Esophagus squamous epithelium (tissue), 5 donors: ENCODE measurements at places on chromosomes 4 and X.

DNA sequence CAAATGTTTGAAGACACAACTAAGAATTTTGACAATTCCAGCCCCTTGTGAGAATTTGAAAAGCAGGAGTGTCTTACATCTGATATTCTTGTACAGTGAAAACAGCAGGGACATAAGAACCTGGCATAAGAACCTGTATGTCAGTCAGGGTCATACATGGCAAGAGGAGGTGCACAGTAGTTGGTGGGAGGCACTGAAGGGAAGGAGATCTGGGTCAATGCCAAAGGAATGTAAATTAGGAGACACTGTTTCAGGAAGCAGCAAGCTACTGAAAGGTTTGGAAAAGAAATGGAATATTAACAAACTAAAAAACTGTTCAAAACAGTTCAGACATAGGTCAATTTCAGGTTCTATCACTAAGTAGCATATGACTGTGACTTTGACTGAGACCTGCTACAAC is 25.0 kb upstream of the SPP1 start:
- DNase-seq, result no peak

- no peak for DNase-seq
These were observed 870.0 kb upstream of the INTU start for GRCh38 chr4:126762663-126763247.

DNA sequence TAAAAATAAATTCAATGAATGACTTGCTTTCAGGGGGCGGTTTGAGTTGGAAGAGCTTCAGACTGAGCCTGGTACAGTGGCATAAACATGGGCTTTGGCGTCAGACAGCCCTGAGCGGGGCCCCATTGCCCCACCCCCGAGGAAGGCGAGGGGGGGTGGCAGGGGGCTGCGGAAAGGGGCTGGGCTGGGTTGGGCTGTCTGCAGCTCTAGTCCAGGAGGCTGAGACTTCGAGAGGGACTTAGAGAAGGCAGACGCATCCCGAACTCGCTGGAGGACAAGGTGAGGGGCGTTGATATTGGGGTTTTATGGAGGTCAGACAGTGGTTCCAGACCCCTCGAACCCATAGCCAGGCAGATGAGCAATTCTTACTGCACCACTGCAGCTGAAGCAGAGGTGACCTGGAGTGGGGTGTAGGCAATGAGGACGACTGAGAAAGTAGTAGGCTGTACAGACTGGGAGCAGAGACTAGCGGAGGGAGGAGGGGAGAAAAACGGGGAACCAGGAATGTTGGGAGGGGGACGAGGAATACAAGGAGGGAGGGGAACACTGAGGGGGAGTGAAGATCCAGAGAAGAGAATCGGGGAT is at the start of gene MAGED2:
MAGED2 (plus strand) TSS at position 222 of the 585 bp plus-strand sequence. CDS start 1,587 bp downstream, outside the sequence.
- DNase-seq, result no peak

GRCh38 chr4:20408611-20409010 is 156.9 kb downstream of the SLIT2 start:
- no peak for DNase-seq

DNA sequence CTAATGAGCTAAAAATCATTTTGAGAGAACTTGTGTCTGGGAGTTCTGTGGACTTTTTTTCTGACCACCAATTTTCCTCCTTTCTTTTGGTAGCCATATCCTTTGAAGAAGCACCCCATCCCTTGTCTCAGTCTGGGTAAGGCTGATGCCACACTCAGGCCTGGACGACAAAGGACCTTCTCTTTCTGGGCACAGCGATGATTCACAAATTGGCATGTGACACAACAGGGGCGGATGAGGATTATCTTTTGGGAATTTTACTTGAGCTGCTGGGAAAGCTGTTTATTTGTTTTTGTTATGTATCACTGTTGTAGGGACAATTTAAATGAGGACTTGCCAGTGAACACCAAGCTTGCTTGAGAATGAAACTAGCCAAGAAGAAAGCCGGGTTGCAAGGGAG is 233.4 kb upstream of the HAND2 start:
- DNase-seq, result no peak

DNA sequence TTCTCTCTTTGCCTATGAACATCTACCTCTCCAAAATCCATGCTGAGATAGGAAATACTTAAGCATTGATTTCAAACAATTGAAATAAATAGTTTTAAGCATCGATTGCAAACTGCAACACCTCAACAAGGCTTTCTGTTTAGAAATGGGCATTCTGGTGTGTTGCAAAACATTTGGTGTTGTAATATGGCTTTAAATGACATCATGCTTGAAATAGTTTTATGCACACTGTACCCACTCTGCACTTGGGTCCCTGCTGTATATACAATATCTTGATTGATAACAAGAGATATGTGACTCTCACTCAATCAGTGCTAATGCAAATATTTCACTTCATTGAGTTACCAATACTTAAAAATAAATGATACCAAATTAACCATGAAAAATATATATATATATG is 964.9 kb upstream of the GRIA3 start:
- no peak for DNase-seq

GRCh38 chr4:53321151-53321983 is 44.5 kb downstream of the SCFD2 start:
- DNase-seq, result no peak

DNA sequence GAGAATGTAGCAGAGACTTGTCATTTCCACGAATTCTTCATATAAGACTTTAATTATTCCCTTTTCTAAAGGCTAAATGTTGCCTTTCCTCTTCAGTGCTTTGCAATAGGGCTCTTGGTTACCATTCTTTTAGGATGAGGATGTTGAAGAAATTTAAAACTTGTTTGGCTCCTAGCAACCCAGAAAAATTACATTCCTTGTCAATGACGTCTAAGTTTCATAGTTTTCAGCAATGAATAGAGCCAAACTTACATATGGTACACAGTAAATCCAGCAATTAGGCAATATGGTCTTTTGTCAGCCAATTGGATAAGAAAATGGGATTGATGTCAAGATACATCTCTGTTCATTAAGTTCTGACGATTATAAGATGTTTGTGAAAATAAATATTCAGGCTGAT is 1639.6 kb upstream of the PCDH10 start:
- no peak for DNase-seq

DNA sequence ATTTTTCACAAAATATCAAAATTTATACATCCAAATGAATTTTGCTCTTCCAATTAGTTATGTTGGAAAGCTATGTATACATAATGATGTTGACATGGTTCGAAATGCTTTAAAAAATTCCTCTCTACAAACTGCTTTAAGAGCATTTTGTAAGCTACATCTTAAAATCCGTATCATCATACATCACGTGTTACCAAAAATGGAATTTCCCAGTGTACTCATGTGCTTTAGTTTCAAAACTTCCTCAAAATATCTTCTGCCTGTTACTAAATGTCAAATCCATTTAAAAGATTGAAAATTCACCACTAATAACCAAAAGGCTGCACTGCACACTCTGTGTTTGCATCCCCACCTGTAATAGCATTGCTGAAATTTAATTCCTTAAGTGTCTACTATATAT is 87.9 kb downstream of the WDFY3 start:
- no peak for DNase-seq

DNA sequence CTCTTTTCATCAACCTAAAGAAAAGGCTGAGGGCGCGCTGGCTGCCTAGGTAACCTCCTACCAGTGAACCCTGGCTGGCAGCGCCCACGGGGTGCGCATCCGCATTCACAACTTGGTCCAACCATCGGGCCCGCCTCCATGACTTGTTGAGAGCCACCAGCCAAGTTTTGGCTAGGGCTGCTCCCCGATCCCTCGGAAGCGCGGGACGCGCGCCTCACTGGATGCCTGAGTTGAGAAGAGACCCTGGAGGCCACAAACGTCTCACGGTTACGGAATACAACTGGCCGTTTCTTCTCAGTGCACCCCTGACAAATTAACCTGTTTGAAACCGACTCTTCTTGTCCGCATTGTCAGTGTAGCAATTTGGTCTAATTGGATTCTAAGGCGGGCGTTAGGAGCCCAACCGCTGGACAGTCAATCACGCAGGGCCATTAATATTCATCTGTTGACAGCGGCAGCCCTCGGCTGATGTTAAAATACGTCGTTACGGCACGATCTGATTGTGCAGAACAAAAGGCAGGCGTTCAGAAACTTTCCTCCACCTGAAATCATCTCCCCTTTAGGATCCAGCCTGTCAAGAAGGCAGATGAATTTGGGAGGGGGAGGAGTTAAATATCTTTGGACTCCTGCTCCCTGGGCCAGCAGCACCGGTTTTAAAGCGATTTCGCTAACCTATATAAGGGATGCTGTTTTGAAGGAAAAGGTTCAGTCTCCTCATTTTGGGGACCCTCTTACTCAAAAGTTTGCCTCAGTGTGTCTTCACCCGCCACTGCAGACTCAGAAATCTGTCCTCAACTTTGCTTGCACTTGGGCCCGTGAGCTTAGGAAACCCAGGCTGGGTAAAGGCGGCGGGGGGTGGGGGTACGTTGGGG is 1.2 kb downstream of the GPC3 start:
- DNase-seq, result no peak

- no peak for DNase-seq
These were observed 81.0 kb upstream of the ZDHHC15 start for GRCh38 chrX:75603833-75604232.

DNA sequence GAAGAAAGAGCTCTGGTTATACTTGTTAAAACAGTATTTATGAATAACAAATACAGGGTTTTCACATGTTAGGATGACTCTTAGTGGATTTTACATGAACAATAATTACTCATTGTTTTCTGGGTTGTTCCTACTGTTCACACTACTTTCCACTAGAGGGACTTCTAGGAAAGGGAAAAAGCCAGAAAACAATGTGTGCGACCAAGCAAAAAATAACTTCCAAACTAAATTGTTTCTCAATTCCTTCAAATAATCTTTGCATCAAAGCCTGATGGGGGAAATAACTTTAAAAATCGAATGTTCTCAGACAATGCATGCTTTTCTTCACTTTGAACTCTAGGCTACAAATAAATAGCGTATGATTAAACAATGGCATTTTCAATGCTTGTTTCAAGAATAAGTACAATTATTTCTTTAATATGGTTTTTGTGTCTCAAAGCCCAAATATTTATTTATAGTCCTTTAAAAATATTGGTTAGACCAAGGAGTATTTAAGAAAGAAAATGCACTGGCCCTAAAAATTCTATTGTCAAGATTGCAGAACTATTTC is 72.1 kb upstream of the ETNPPL start:
- DNase-seq, result no peak

DNA sequence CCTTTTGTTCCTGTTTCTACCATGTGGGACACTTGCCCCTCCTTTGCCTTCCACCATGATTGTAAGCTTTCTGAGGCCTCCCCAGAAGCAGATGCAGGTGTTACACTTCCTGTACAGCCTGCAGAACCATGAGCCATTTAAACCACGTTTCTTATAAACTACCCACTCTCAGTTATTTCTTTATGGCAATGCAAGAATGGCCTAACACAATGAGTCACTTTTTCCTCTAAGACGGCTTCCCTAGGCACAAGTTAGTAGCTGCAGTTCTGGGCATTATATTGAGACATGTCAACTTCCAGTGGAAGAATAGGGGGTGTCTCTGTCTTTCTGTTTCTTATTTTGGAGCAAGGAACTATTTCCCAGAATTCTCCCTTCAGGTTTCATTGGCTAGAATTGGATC is 32.9 kb upstream of the DIPK2B start:
- no peak for DNase-seq

DNA sequence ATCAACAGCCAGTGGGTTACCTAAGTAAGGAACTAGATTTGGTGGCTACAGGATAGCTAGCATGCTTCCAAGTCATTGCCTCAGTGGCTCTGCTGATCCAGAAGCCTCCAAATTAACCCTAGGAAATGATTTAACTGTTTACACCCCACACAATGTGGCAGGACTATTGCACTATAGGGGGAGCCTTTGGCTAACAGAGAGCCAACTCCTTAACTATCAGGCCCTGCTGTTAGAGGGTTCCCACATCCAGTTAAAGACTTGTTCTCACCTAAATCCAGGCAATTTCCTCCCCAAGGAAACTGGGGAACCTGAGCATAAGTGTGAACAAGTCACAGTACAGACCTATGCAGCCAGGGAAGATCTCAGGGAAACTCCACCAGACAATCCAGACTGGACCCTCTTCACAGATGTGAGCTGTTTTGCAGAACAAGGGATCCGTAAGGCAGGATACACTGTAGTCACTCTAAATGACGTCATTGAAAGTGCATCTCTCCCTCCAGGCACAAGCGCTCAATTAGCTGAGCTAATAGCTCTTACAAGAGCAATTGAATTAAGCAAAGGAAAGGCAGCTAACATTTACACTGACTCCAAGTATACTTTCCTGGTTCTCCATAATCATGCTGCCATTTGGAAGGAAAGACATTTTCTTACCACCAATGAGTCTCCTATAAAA is 185.3 kb upstream of the SPOCK3 start:
- DNase-seq, result no peak

GRCh38 chr4:118839221-118839927 is 3.4 kb upstream of the SEC24D start:
- DNase-seq, result no peak

DNA sequence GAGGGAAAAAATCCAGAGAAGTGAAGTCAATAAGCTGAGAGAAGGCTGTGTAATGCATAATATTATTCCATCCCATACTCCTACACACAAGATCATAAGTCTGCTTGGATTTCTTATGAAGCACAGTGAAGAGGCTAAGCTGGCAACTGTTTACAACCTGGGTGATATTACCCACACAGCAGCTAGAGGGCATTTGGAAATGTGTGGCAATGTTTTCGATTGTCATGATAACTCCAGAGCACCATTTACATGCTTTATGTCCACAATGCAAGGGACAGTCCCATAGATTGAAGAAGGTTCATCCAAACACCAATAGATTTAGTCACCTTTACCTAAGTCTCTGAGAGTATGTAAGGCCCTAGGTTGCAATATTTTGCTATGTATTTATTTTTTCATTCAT is 412.2 kb downstream of the PPP3CA start:
- no peak for DNase-seq

- DNase-seq, result no peak
These were observed 2361.9 kb downstream of the ARAP2 start for GRCh38 chr4:33882246-33882990.

- DNase-seq, result no peak
These were observed 191.6 kb upstream of the ANKRD50 start for GRCh38 chr4:124903995-124904722.

DNA sequence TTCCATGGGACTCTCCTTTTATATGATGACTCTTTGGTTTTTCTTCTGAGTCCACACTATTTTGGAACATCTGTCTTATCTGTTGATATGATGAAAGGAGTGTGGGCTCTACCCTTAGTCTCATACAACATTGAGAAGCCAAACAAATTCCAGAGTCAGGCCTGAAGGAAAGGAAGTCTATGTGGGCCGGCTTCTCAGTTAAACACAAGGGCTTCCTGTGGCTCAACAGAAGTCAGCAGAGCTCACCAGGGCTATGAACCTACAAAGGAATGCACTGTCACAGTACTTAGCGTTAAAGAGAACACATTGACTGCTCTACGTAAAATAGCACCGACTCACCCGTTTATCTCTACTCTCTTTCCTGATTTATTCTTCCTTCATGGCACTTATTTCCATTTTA is 641.0 kb upstream of the FRG1 start:
- DNase-seq, result no peak

DNA sequence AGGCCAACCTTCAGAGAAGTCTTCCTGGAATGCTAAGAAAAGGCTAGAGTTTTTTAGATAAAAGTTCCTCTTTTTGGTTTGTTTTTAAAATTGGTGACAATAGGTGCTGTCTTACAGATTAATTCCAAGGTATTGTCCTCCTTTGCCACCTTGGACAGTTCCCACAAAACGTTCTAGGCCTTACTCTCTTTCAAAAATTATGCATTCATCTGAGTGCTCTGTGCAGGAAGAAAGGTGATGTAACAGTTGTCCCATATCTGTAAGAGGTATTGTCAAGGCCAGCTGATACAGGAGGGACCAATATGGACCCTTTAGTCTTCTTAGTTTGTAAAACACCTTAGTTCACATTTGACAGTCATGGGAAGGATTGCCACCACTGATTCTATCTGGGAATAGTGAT is 15.9 kb upstream of the CXCL5 start:
- no peak for DNase-seq
